ENCODE measurements at places on chromosomes 4 and X.

- no peak for DNase-seq
Observed at GRCh38 chr4:143359644-143360193, 23.0 kb downstream of the GAB1 start.

- no peak for DNase-seq
Observed at GRCh38 chr4:28886934-28887333, 1833.2 kb upstream of the PCDH7 start.

DNA sequence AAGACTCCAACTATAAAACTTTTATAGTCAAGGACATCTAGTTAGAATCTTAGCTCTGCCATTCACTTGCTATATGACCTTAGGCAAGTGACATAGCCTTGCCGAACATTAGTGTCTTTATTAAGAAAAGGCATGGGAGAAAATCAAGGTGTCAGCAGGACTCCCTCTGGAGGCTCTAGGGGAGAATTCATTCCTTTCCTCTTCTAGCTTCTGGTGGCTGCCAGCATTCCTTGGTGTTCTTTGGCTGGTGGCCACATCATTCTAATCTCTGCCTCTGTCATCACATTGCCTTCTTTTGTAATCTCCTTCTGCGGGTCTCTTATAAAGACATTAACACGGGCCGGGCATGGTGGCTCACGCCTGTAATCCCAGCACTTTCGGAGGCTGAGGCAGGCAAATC is 99.8 kb downstream of the PPP1R2C start:
- DNase-seq, result no peak

DNA sequence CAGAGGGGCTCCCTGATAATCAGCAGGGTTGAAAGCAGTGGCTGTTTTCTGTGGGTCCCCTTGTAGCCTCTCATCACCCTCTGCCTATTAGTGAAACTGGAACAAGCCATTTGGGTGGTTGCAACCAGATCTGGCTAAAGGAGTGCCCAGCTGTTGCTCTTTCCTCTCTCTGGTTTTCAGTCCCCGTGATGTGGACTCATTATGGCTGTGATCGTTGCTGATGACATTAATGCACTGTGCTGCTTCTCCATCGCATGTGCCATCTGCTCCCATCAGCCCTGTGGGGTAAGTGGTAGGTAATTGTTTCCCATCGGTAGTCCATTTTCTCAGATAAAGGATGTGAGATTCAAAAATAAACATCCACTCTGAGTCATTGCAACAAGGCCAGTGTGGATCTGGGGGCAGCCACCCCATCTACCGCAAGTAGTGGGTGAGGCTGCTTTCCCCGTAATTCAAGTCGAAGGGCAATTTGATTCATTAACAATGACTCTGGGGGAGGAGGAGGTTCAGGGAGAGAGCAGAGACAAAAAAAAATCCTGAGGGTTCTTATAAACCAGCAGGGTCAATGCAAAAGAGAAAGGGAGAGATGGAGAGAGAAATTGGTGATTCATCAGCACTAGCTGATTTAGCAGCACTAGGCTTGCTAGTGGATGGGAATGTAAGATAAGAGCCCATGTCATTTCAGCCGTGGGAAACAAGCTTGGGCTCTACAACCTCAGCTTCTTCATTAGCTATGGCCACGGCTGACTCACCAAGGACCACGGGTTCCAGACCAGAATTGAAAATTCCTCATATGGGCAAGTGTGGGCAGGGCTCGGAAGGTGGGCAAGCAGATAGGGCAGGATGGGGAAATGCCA is 357.8 kb downstream of the MID1IP1 start:
- no peak for DNase-seq

DNA sequence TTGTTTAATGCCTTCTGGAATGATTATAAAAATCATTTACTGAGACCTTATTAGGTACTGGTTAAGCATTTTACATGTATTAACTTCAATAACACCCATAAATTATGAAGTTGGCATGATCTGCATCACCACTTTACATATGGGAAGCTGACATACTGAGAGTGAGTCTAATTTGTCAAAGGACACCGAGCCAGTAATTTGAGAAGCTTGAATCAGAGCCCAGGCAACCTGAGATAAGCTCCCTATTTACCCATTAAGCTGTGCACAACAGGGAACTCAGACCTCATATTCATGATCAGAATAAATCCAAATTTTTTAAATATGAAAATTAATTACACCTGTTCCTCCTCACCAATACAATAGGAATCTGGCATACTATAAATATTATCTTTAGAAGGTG is 247.9 kb upstream of the EPHA5 start:
- DNase-seq, result no peak

DNA sequence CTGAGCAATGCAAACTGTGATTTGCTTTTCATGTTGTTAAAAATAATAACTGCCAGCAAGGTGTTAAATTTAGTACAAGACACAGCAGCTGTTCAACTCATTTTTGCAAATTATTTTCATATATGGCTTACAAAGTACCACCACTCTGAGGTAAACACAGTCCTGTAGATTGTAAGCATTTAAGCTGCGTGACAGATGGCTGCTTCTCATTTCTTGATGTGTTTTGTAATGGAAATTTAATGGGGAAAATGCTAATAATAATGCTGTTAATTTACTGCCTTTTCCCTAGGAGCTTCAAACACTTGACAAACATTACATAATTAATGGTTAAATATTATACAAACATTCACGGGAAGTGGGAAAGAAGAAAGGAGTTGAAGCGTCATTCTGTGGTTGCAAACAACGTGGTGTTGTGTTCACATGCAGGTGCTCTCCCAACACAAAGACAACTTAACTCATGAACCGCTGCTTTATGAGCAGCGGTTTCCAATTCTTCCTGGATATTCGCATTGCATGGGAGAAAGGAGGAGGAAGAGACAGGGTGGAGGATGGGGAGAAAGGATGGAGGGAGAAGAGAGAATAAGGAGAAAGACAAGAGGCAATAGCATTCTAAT is 236.8 kb upstream of the VCX start:
- no peak for DNase-seq

DNA sequence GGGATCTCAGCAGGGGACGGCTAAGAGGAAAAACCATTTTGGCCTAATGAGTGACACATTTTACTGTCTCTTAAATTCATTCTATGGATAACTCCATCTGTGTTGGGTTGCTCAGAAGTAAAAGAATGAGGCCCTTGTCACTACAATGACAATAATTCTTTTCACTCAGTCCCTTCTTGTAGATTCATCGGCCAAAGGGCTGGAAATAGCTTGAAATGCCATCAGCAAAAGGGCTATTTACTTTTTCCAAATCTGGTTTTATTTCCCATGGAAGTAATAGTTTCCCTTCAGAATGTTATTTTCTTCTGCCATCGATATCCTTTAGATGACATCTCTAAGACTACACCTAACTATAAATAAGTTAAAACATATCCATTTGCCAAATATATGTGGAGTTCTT is 7.4 kb downstream of the MEPE start:
- DNase-seq, result no peak

DNA sequence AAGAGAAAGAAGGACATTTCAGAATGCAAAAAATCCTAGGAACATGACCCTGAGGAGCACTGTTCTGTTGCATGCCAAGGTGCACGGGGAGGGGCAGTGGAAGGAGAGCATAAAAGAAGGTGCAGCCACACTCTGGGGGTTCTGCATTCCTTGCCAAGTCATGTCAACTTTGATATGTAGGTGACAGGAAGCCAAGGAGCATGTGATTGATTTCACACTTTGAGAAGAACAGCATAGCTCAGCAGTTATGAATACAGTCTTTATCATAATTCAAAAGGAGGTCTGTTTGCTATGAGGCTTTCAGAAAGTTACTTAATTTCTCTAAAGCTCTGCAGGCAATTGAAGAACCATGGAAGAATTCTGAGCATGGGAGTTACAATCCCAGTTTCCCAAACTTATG is 50.6 kb downstream of the SCFD2 start:
- DNase-seq, result no peak

DNA sequence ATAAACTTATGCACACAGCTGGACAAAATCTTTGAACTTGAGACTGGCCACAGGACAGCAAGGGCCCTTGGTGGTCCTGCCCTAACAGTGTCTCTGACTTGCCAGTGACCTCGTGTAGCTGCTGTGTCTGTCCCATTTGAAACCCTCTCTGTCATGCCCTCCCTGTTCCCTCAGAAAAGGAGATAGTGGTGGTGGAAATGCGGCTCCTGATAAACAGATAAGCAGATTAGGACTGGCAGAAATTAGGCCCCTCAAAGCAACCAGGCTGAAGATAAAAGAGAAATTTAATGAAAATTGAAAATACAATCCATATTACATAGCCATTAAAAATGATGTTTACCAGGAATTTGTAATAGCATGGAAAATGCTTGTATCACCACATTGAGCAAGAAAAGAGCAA is 136.6 kb upstream of the ATP6AP2 start:
- DNase-seq, result no peak

DNA sequence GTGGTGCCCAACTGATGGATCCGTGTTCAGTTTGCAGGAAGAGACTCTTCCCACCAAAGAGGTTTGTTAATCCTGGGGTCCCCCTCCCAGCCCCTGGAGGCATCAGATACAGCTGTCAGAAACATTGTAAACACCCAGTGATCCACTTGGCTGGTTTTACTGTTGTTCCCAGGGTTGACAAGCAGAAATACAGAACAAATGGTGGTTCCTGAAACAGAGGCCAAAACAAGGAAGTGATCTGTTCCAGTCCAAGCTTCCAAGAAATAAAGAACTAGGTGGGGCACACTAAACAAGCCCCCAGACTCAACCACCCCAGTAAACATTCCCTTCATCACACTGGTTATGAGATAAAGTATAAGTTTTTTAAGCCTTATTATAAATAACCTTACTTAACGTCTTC is 1.4 kb downstream of the TMLHE start:
- DNase-seq, result no peak

DNA sequence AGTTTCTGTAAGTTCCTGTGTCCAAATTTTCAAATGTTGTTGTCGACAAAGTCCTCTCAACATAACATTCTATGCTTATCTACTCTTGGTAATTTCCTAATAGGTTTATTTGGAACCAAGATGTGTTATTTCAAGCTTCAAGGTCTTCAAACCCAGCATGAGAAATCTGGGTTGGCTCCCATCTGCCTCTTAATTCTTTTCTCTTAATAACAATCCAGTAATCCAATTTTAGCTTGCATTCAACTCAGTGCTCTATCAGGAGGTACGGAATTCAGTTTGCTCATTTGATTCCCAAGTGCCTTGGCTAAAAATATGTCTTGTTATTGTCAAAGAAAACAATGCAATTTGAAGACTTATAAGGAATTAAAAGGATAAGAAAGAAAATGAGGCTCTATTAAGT is 235.5 kb upstream of the MID1 start:
- no peak for DNase-seq

DNA sequence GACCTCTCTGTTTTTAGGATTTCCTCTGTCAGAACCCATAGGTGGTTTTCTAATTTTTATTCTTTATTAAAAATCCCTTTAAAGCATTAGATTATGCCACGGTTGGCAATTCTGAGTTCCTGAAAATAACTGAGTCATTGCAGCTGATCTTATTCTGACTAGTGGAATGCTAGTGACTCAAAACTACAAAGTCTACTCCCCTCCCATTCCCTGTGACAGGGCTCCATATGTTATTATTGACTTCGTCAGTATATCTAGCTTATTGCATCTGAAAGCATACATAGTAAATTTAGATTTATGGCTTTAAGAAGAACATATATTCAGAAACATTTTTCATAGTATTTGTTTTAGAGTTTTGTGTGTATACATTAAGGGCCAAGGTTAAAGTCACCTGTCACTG is 38.5 kb downstream of the HERC3 start:
- DNase-seq, result no peak

- DNase-seq, result no peak
Observed at GRCh38 chr4:81421346-81422218, 50.1 kb downstream of the RASGEF1B start.

- DNase-seq, result no peak
Observed at GRCh38 chr4:13700021-13700857, 72.7 kb upstream of the BOD1L1 start.

- DNase-seq, result no peak
Observed at GRCh38 chrX:68650491-68650890, 3.0 kb downstream of the STARD8 start.

Measured in T-helper 17 cell (primary cell).